ENCODE measurements at places on chromosomes 7 and 10.

DNA sequence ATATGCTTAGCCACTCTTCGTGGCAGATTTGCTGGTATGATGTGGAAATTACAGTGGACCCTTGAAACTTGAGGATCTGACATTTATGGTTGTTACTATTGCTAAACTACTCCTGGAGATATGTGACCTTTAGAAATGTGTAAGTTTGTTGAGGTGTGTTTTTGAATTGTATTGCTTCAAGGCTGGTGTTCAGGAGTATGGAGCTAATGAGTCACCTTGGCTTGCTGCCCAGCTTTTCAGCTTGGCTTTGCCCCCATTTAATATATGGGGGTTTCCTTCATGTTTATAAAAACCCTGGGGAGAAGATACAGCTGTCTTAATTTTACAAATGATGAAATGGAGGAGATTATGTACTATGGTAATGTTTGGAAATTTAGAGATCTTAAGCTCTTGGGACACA, 11.6 kb downstream of the HBP1 start:
- DNase-seq = no peak

GRCh38 chr7:51346126-51346525, 29.5 kb upstream of the COBL start:
- DNase-seq = no peak

DNA sequence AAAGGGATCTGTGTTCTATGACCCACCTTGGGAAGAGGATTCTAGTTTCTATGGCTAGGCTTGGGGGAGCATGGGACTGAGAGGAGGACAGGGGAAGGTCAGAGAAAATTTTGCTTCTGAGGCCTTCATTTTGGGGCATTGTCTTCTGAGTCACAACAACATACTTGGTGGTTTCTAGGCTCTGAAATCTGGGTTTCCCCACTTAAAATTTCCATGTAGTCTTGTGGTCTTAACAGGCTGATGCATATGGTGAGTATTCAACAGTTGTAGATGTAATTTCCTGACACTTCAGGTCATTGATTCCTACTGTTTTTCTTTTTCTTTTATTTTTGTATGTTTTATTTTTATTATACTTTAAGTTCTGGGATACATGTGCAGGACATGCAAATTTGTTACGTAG, 88.5 kb downstream of the ANKRD7 start:
- DNase-seq = no peak

DNA sequence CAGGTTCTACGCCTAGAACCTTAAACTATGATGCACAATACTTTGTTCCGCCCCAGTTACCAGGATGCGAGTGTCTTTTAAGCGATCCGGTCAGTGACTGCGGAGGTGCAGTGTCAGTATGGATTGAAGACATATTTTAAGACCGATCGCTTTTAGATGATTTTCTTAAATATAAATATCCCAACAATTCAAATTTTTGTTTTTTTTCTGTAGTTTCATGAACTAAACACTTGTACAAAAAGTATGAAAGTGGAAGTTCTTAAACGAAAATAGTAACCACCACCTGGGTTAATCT, 835 bp downstream of the COMMD3 start:
- DNase-seq = no peak

GRCh38 chr7:127440206-127440605, 47.7 kb upstream of the ZNF800 start:
- no peak for DNase-seq

DNA sequence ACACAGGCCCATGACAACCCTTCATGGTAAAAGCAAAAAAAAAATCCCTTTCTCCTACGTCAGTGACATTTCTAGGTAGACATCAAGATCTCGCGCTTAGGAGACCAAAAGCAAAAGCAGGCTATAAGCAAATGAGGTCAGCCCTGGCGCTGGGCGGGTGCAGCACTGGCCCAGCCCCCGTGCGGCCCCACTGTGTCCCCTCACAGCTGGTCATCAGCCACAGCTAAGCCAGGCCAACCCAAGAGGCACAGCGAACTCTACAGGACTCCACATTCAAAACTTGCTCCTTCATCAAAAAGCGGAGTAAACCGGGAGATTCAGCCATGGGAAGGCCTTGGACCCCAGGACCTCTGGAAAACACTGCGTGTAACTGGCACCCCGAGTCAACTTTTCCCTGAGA, 113.7 kb downstream of the PTPRN2 start:
- DNase-seq = no peak

DNA sequence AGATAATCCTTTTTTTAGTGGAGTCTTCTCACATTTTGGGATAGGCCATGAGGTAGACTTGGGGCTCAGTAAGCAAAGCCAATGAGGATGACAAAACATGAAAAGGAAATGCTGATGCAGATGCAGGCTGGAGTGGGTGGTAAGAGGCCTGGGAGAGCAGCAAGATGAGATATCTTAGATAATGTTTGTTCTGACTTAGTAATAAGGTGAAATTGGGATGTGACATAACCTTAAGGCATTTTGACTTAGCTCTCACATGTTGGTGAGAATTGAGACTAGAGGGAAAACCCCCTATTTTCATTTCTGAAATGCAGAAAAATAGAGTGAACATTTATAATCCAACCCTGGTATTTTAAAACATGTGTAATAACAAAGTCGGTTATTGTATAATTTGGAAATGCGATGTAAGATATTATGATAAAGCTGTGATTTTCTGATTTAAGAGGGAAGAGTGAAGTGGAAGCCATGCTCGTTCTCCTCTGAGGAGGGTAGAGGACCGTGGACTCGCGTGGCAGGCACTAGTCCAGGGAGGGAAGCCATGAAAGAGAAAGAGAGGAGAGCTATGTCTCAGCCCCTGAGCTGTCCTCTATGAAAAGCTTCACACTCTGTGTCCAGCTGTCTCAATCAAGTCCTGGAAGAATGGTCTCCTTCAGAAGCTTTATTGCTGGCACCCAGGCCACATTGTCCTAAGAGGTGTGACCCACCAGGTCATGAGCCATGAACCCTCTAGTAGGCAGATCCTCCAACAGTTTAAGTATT, 57.3 kb downstream of the ST7 start:
- no peak for DNase-seq

- no peak for DNase-seq
These were observed 21.9 kb downstream of the CDK13 start for GRCh38 chr7:39971924-39972323.
